Colonic mucosa (tissue), 4 donors: ENCODE measurements at places on chromosomes 16 and 17. TPM values are rescaled to one million over a fixed set of nuclear protein-coding genes. Genes with fewer than 3 reads are reported as not detected.
A peak's percentile ranks its signal among the peaks of the same experiment; 100 is the strongest.

DNA sequence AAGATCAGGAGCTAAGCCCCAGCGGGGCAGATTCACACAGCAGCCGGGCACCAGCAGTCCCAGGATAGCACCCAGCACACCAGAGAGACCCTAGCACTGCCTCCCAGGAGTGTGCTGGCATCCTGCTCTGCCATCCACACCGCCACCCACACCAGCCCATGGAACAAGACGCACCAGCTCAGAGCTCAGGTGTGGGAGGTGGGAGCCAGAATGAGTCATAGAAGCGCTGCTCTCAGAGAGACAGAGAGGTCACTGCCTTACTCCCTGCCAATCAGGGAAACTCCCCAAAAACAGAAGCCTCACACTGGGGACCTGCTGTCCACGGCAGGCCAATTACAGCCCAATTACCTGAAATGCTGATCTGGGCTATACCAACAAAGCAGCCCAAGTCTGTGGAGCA is 64.9 kb downstream of the CDYL2 start:
- no peak overlapping the region for H3K4me3 ChIP-seq
- no peaks in the 10 kb centered on the region for H3K36me3 ChIP-seq
- DNase-seq: no peak
- H3K27me3 ChIP-seq: no peaks in the 10 kb centered on the region

DNA sequence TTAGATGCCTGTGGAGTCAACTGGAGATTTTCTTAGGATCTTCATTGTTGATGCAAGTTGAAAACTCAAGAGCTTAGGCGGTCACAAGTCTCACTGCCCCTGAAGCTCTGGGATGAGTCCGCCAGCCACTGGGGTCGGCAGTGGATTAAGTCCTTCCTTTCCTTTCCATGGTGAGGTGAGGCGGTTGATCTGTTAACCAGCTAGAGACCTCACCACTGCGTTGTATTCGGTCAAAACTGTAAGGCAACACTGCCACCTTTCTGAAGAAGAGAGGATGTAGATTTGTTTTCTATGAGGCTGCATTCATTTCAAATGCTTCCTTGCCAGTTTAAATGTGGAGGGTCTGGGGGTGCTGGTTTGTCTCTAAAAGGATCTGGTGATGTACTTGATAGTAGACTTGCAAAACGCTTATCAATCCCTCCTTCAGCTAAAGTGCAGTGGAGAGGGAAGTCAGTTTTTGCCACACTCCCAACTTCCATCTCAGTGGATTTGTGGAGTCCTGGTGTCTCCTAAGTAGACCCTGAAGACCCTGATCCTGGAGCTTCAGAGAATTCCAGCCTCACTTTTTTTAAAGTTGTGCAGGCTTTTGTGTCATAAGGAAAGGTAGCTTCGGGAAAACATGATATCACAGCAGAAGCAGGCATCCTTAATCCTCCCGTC is 1.7 kb downstream of the MYOCD start:
- H3K4me3 ChIP-seq: peak overlapping the region; percentile 7
- H3K27me3 ChIP-seq: peaks cover 24% of the 10 kb centered on the region
- DNase-seq: no peak
- H3K36me3 ChIP-seq: no peaks in the 10 kb centered on the region
- no peak overlapping the region for H3K27ac ChIP-seq
- no peaks in the 10 kb centered on the region for H3K4me1 ChIP-seq

DNA sequence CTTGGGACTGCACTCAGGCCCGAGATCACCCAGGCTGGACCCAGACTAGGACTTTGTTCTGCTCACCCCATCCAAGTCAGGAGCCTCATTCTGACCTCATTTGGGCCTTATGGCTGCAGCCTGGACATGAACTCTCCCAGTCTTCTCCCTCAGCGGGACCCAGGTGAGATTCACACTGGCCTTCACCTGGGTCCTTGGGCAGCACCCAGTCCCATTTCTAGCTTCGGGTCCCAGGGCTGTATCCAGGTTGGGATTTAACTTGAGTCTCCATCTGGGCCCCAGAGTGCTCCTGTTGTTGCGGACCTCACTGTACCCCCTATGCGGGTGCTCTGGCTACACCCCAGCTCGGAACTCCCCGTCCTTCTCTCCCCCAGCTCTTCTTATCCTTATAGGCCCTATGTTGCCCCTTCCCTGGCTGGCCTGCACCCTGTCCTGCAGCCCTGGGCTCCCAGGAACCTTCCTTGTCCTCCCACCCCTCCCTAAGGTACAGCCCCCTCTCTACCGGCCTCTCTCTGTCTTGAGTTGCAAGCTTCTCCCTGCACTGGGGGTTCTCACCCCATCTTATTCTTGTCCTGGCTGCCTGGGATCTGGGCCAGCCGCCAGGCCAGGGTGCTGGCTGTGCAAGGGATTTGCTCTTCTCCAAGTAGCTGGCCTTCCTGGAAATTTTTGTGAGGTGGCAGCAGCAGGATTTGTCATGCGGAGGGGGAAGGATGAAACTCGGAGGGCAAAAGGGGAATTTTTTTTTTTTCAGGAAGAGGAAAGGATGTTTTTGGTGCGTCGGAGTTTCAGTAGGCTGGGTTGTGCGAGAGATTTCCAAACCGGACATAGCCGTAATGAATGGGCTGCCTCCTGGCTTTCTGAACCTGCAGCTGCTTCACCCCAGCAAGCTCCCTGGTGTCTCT is 904 bp downstream of the MAP2K3 start:
- H3K27ac ChIP-seq: peak overlapping the region; percentile 93
- H3K4me1 ChIP-seq: peaks cover 21% of the 10 kb centered on the region
- peak overlapping the region; percentile 82 for H3K4me3 ChIP-seq
- DNase-seq: peak; percentile 63

DNA sequence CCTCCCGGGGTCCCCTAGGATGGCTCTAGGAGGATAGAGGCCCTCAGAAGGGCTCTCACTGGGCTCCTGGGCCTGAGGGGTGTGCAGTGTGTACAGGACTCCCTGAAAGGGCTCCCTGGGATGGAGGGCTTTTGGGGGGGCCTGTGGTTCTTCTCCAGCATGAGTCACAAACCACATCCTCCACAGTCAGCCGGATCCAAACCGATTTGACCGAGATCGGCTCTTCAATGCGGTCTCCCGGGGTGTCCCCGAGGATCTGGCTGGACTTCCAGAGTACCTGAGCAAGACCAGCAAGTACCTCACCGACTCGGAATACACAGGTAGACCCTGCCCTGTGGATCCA is 4.5 kb downstream of the TRPV2 start:
- H3K4me3 ChIP-seq: no peak overlapping the region
- H3K36me3 ChIP-seq: no peaks in the 10 kb centered on the region
- peaks cover 5% of the 10 kb centered on the region for H3K4me1 ChIP-seq
- H3K27me3 ChIP-seq: no peaks in the 10 kb centered on the region
- DNase-seq: no peak

DNA sequence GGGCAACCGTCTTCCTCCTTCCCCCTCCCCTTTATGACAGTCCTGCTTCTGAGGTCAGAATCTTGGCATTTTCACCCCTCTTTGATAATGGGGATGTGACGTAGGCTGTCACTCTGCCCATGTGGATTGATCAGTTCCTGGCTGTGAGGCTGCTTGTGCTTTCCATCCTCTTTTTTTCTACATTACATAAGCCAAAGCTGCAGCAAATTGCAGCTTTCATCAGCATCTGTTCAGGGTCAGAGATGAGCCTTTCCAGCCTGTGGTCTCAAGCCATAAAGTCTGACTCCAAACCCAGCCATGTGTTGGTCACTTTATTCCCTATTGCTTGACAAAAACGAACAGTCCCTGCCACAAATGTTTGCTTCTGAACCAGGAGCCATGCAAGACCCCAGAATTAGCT is 535.1 kb downstream of the CDH11 start:
- H3K27ac ChIP-seq: no peak overlapping the region
- no peak for DNase-seq
- H3K36me3 ChIP-seq: no peaks in the 10 kb centered on the region
- no peaks in the 10 kb centered on the region for H3K4me1 ChIP-seq
- H3K4me3 ChIP-seq: no peak overlapping the region

DNA sequence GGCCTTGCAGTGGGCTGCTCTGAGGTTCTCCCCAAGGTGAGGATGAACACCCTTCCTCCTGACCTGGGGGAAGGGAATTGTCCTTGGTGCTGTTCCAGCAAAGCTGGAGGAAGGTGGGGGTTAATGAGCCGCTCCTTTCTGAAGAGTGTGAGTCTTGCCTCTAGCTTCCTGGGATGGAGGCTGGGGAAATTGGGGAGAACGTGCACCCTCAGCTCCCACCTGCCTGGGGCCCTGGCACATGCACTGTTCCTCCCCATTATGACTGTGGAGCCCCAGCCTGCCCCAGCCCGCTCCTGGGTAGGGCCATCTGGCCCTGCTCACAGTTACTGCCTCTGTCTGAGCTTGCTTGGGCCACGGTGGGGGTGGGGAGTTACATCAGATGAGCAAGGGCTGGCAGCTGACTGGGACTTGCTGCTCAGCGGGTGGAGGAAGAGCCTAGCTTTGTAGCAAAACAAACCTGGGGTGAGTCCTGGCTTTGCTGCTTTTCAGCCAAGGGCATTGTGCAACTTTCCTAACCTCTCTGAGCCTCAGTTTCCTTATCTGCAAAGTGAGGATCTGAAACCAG is 11.1 kb downstream of the TNS4 start:
- H3K36me3 ChIP-seq: no peaks in the 10 kb centered on the region
- peak; percentile 74 for DNase-seq
- no peaks in the 10 kb centered on the region for H3K27me3 ChIP-seq
- peaks cover 10% of the 10 kb centered on the region for H3K4me1 ChIP-seq
- H3K4me3 ChIP-seq: no peak overlapping the region
- peak overlapping the region; percentile 82 for H3K27ac ChIP-seq

DNA sequence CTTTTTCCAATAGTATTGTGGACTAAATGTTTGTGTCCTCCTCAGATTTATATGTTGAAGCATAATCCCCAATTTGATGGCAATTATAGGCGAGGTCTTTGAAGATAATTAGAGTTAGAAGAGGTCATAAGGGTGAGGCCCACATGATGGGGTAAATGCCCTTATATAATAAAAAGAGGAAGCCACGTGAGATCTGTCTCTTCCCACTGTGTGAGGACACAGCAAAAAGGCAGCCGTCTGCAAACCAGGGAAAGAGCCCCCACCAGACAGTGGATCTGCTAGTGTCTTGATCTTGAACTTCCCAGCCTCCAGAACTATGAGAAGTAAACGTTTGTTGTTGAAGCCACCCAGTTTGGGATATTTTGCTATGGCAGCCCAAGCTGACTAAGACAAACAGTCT is 76.0 kb downstream of the LYRM1 start:
- no peak for DNase-seq
- no peak overlapping the region for H3K4me3 ChIP-seq
- no peaks in the 10 kb centered on the region for H3K4me1 ChIP-seq
- no peaks in the 10 kb centered on the region for H3K36me3 ChIP-seq
- no peak overlapping the region for H3K27ac ChIP-seq

DNA sequence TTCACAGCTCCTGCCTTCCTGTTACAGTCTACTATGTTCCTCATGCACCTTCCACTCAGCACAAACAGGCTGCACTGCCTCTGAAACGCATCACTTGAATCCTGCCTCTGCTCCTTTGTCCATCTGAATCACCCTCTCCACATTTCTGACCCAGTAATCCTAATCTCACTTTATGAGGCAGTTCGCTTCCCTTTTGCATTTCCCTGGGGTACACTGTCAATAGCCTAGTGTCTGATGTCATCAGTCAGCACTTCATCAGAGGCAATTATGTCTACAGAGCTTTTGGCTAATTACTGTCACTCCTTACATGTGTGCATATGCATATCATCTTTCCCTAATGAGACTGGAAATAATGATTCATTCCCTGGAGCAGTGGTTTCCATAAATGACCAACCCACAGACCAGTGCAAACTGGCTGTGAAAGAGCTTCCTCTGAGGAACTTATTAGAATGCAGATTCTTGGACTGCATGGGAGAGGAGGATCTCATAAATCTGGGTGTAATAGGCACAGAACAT is 23.6 kb downstream of the CA4 start:
- no peaks in the 10 kb centered on the region for H3K36me3 ChIP-seq
- H3K27ac ChIP-seq: peak overlapping the region; percentile 27
- no peak overlapping the region for H3K4me3 ChIP-seq
- DNase-seq: no peak
- peaks cover 18% of the 10 kb centered on the region for H3K4me1 ChIP-seq
- H3K27me3 ChIP-seq: no peaks in the 10 kb centered on the region

DNA sequence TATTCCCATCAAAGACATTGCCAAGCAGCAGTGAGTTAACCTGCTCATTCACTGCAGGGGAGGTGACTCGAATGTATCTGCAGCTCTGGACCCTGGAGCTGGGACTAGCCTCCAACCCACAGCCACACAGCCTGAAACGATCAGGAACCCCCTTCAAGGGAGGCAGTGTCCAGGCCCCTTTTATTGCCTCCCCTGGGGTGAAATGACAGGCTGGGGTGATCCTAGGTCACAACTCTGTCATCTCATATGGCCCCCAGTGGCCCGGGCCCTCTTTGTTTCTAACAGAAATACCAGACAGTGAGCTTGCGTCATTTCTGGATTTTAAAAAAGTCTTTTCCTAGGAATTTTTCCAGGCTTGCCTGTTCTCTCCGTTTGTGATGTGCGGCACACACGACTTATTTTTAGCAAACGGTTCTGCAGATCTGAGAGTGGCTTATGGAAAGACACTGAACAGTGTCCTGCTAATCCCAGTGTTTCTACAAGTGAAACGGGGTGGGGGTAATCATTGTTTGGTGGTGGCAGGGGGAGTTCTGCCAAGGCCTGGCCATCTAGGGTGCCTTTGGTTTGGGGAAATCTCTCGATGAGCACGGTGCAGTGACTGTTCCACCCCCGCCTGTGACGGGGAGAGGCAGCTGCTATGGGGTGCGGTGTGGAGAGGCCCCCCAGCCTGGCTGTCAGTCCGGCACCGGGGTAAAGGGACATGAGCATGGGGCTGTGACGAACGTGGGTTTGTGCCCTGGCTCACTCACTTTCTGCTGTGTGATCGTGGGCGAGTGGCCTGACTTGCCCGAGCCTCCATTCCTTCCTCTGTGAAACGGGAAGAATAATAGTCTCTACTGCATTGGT is 27.2 kb downstream of the NAGPA start:
- no peak overlapping the region for H3K4me3 ChIP-seq
- H3K27me3 ChIP-seq: no peaks in the 10 kb centered on the region
- H3K27ac ChIP-seq: no peak overlapping the region
- H3K36me3 ChIP-seq: no peaks in the 10 kb centered on the region
- no peak for DNase-seq

- no peak overlapping the region for H3K27ac ChIP-seq
- DNase-seq: no peak
- H3K4me3 ChIP-seq: no peak overlapping the region
- H3K27me3 ChIP-seq: no peaks in the 10 kb centered on the region
- H3K4me1 ChIP-seq: no peaks in the 10 kb centered on the region
These were observed 10.8 kb upstream of the P2RX1 start for GRCh38 chr17:3926860-3927627.

- no peaks in the 10 kb centered on the region for H3K4me1 ChIP-seq
- H3K4me3 ChIP-seq: no peak overlapping the region
- H3K27me3 ChIP-seq: no peaks in the 10 kb centered on the region
- DNase-seq: no peak
- H3K36me3 ChIP-seq: no peaks in the 10 kb centered on the region
- H3K27ac ChIP-seq: no peak overlapping the region
These were observed 72.2 kb upstream of the CES5A start for GRCh38 chr16:55947366-55947765.

The CFAP119 gene
- total RNA-seq: 8.6 TPM

The GGNBP2 gene
- total RNA-seq: 67.6 TPM

The ELMO3 gene
- total RNA-seq: 60.7 TPM

The RPL26 gene
- 1,223 TPM for total RNA-seq

The SPATA22 gene
- total RNA-seq: not detected

The METTL26 gene
- 102 TPM for total RNA-seq
